Choroid plexus epithelial cell (primary cell): ENCODE measurements at places on chromosomes 7 and 10.
A peak's percentile ranks its signal among the peaks of the same experiment; 100 is the strongest.

DNA sequence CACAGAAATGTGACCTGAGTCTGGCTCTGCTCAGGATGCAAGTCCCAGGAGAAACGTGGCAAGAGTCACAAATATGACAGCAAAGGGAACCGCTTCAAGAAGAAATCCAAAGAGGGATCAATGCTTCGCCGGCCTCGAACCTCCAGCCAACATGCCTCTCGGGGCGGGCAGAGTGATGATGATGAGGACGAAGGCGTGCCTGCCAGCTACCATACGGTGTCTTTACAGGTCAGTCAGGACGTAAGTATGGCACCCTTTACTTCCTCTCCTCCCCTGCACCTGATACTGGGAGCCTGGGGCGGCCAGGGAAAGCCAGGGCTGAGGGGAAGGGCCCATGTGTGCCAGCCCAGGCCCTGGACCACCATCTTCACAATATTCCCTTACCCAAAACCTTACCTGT, 18.6 kb upstream of the NFKB2 start:
- no peak for DNase-seq

GRCh38 chr10:102773986-102774385, 30.2 kb downstream of the WBP1L start:
- peak; percentile 36 for DNase-seq

- no peak for DNase-seq
These were observed 26.3 kb downstream of the CFAP70 start for GRCh38 chr10:73332379-73332778.

DNA sequence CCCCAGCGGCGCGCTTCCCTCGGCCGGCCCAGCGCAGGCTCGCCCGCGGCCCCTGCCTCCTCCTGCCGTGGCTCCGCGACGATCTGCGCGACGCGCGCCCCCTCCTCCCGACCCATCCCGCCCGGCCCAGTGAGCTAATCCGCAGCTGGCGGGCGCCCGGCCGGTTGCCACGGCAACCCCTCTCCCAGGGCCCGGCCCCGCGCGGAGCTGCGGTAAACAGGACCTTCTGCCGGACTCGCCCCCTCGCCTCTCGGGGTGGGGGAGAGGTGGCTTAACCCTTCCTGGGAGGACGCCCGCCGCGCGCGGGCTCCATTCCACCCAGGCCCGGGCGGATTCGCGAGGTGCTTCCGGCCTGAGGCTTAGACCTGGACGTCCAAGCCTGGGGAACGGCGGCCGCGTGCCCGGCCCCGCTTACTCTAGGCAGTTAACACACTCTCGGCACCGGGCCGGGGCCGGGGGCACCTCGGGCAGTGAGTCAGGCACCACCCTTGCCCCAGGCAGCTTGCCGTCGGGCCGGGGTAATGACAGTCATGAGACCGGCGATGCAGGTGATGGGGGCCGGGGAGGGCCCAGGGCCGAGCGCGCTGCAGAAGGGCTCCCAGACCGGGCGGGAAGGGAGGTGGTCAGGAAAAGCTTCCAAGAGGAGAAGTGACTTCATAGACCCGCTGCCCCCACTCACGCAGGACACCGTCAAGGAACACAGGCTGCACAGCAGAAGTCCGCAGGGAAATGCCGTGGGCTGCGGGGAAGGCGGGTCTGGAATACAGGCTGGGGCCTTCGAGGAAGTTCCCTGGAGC, at the start of gene DENND2A:
TSS of gene DENND2A (minus strand) at position 87 of the 797 bp plus-strand sequence. CDS start 38,416 bp downstream, outside the sequence.
- DNase-seq, result peak; percentile 76

DNA sequence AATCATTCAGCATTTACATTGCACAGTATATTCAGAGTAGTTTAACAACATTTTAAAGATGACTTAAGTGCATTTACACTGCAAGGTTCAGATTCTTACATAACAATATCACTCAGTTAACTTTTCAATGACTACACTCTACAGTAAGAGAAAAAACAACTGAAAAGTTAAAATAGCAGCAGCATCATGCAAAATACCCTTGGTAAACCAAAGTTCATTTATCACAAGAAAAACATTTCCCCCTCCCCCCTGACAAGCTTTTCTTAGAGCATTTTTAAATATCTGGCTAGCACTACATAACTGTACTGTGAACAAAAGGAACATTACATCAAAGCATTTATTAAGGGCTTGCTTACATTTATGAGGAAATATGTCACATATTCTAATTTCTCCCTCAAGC, 179.5 kb upstream of the HGF start:
- DNase-seq, result no peak

- DNase-seq, result peak; percentile 90
These were observed 150.0 kb upstream of the RSU1 start for GRCh38 chr10:16966991-16967865.

- peak; percentile 87 for DNase-seq
These were observed 16.5 kb downstream of the NPFFR1 start for GRCh38 chr10:70267161-70267933.

- no peak for DNase-seq
These were observed 93.4 kb downstream of the GPR26 start for GRCh38 chr10:123759501-123760031.

DNA sequence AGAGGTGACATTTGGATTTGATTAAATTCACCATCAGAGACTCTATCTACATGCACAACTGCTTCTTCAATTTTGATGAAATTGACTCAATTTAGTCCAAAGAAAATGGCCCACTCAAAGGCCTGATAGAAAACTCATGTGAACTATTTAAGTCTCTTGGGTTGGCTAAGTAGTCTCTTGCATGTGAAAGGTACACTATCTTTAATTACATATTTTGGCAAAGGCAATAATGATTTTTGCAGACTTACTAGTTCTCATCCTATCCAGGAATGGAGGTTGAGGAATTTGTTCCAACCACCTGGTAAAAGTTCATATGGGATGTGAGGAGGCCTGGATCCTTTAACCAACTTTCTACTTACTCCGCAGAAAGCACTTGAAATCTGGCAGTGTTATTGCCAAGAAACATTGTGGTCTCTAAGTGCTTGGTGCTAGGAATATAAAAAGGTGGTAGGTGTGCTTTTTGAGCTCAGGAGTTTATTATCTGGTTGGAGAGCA, 618.6 kb upstream of the MKI67 start:
- no peak for DNase-seq

- DNase-seq, result no peak
These were observed 46.5 kb upstream of the C10orf71 start for GRCh38 chr10:49252313-49253034.

GRCh38 chr10:58189269-58189668, 78.4 kb downstream of the IPMK start:
- peak; percentile 83 for DNase-seq

DNA sequence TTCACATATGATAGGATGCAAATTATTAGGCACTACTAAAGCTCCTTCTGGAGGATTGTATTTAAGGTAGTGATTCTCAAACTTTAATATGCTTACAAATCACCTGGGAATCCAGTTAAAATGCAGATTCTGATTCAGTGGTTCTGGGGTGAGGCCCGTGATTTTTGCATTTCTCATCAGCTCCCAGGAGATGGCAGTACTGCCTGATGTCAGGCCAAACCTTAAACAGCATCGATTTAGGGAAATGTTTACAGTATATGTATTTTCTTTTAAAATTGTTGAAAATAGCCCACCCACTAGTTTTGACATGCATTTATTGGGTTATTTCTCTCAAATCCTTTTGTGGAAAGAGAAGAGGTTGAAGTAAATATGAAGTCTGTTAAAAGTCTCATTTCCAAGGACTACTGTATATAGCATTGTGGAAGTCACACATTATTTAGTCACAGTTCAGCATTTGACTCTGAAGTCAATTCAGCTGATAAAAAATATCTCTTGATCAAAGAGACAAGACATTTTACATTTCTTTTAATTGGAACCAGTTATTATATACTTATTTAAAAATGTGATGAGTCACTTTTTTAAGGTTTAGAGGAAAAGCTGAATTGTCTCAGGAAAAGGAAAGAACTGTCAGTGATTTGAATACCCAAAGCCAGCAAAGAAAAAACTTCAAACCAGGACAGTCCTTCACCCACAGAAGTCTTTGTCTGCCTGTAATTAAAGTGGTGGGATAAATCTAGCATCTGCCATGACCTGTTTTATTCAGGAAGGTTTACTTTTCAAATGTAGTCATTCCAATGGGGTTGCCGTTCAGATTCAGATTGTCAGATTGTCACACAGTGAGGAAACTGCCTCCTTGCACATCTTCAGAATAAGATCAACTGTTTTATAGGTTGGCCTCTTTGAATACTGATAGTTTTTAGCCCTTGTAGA, 21.1 kb upstream of the HBP1 start:
- DNase-seq, result peak; percentile 65

DNA sequence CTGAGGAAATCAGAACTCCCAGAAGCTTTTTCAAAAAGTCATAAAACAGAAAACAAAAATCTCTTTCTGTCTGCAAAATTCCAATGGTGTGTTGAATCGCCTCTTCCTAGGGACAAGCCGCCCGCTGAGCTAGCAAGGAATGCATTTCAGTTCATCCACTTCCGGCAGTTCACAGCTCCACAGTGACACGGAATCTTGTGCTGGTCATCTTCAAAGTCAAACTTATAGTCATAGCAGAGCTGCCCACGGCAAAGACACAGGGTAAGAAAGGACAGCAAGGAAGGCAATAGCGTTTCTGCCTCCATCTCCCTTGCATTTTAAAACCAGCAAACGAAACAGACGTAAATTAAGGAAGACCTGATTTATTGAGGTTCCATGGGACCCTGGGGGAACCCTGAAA, 111.2 kb downstream of the GALNT11 start:
- peak; percentile 81 for DNase-seq

- no peak for DNase-seq
These were observed 187.6 kb downstream of the DNAH11 start for GRCh38 chr7:21730399-21730798.

DNA sequence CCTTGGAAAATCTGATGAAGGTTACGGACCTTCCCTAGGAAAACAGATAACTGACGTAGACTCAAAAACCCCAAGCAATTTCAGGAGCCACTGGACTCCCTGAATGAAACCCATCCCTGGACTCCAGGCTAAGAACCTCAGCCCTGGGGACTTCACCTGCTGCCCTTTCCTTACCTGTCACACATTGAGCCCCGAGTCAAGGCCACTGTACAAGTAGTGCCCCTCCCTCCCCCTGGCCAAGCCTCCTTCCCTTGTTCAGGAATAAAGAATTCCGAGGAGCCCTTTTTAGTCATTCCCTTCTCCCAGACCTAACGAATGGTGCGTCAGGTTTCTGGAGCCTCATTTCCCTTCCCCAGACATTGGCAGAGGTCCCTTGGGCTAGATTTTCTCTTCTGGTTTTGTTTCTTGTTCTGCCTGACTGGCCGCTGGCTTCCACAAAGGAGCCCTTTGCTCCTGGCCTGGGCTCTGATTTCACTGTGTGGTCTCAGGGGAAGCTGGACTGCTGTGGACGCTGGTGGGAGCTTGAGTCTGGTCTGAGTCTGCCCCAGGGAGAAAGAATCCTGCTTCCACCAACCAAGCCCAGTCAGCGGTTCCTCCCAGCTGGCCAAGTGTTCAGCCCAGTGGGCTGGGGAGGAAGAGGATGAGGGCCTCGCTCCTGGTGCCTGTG, 31.7 kb downstream of the ZNF775 start:
- no peak for DNase-seq

GRCh38 chr10:79981450-79982361, 32.8 kb upstream of the SFTPD start:
- peak; percentile 11 for DNase-seq

DNA sequence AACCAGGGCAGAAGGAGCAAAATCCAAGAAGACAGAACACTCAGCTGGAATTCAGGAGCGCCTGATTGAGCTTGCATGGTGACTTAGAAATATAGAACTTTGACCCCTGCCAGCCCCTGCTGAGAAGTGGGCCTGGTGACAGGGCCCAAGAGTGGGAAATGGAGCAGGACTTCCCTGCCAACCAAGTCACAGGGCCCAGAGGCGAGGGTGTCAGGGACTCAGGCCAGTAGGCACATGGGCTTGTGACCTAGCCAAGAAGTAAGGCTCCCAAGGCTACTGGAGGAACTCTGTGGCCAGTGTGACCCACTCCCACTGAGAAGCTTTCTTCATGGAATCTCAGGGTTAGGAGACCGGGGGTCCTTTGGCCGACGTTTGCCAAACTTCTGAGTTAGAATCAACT, 31.9 kb downstream of the LRRC20 start:
- DNase-seq, result no peak

GRCh38 chr10:79023240-79024162, 45.3 kb upstream of the ZMIZ1 start:
- peak; percentile 37 for DNase-seq

DNA sequence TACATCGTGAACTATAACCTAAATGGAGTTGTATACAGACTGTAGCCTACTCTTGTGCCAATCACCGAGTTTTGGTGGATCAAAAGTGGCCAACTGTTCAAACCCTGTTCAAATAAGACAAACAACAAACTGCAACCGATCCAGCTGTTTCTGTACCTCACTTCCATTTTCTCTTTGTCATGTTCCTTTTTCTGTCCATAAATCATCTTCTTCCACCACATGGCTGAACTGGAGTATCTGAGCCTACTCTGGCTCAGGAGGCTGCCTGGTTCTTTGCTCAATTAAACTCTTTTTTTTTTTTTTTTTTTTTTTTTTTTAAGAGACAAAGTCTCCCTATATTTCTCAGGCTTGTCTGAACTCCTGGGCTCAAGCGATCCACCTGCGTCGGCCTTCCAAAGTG, 59.0 kb upstream of the NPVF start:
- no peak for DNase-seq

DNA sequence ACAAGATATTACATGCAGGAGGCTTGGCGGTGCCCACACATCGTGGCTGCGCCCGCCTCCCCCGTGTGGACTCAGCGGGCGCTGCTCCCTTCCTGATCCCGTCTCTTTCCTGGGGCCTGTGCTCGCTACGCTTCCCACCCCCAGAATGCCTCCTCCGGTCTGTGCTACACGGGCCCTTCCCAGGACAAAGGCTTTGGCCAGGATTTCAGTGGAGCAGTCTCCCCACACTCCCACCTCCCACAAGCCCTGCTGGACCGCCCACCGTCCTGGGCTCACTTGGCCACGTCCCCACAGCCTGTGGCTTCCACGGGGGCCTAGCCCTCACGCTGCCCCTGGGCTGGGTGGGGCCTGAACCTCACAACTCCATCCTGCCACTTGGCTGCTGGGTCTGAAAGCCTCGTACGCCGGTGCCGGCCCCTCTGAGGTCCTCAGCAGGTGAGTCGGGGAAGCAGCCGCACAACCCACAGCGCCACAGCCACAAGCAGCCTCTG, 17.3 kb downstream of the CFAP46 start:
- DNase-seq, result no peak

- DNase-seq, result no peak
These were observed 3.9 kb upstream of the CUX1 start for GRCh38 chr7:101813402-101814019.

- peak; percentile 1 for DNase-seq
These were observed 1407.5 kb upstream of the LRRTM3 start for GRCh38 chr10:65518379-65518778.

DNA sequence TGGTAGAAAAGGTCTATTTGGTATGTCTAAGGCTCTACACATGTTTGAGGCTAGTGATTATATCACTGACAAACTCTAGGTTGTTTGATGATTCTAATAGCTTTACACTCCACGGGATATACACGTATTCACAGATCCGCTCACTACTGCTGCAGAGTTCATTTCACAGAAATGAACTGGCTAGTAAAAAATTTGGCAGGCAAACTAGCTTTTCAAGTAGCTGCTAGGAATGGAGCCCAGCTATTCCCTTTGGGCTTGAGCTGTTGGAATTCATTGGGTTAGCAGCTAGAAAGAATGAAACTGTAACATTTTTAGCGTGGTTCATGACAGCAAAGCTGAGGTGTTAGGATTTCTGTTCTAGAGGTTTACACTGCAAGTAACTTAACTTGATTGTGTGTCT, 37.6 kb downstream of the R3HCC1L start:
- peak; percentile 18 for DNase-seq
